ENCODE measurements at places on chromosomes 16 and 17. TPM values are rescaled to one million over a fixed set of nuclear protein-coding genes. Genes with fewer than 3 reads are reported as not detected.
A peak's percentile ranks its signal among the peaks of the same experiment; 100 is the strongest.

Gene ASPA
- not detected for total RNA-seq

GRCh38 chr17:82615084-82616020 lies 32.9 kb downstream of the WDR45B start:
- peak; percentile 57 for DNase-seq

DNA sequence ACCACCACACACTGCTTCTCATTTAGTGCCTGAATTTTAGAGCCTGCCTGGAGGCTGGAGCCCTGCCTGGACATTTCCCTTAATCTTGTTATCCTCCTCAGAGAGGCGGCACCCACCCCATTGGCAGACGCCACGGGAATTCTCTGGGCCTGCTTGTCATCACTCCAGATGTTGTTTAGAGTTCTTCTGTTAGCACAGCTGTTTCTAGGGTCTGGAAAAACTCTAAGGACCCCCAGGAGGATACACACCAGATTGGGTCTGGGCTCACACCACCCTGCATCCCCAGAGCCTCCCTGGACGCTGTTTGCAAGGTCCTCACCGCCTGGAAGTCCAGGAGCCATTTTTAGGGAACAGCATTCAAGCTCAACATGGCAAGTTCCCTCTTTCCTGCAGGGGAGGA lies 565 bp upstream of the XAF1 start:
- DNase-seq: no peak

GRCh38 chr16:12025472-12025871 lies 48.9 kb downstream of the SNX29 start:
- DNase-seq: no peak

GRCh38 chr17:51759260-51759659 lies 399.3 kb downstream of the CA10 start:
- no peak for DNase-seq

GRCh38 chr16:35750157-35750689 lies 2290.8 kb downstream of the TP53TG3F start:
- no peak for DNase-seq

GRCh38 chr16:268141-269053 lies 7.3 kb downstream of the RGS11 start:
- DNase-seq: no peak

DNA sequence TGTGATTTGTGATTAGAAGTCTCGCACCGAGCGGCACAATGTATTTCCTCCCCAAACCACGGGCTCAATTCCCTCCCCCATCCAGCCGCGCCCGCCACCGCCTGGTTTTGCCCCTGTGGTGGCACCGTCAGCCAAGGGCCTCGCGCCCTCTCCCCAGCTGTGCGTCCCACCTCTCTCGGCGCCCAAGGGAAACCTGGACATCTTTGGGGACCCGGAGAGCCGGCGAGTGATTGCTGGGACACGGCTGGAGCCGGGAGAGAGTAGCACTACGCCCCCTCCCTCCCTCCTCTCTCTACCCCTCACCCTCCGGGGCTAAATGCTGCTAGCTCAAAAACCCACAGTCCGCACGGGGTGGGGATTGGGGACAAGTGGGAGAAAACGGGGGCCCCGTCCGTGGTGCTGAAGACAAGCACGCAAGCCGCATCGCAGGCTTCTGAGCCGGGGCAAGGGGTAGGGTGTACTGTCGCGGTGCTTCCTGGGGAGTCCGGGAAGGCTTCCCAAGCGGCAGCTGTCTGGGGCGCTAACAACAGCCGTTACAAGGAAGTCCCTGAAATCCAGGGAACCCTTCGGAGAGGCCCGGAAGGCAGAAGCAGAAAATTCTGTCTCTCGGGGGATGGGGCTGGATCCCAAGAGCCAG lies 1.4 kb downstream of the CBLN1 start:
- DNase-seq: no peak

GRCh38 chr16:52466994-52467393 lies 79.9 kb downstream of the TOX3 start:
- no peak for DNase-seq

Data from H1 (cell line).